ENCODE measurements at places on chromosomes 3 and 15.
A peak's percentile ranks its signal among the peaks of the same experiment; 100 is the strongest.

DNA sequence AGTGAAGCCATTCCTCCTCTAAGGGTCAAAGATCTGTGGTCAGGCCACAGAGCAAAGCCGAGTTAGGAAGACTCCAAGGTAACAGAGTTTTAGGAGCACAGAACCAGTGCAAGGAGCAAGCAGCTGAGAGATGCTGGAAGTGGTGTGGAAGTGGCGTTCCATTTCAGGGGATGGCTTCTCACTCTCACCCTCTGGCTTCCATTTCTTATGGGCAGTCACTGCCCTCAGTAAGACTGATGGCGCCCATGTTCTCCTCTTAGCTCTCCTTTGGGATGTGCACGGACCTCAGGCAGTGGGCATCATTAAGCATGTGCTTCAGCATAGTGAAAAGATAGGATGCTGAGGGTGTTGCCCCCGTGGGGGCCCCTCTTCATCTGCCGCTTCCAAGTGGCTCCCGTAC, 90.3 kb downstream of the ASB7 start:
- DNase-seq, result no peak

- no peak for DNase-seq
Measured at GRCh38 chr3:111227216-111227615, 155.6 kb downstream of the NECTIN3 start.

- no peak for DNase-seq
Measured at GRCh38 chr3:130516645-130517512, at the start of gene COL6A6. Gene COL6A6 (plus strand): TSS chr3:130517177. CDS start chr3:130560365, 43,188 bp downstream.

DNA sequence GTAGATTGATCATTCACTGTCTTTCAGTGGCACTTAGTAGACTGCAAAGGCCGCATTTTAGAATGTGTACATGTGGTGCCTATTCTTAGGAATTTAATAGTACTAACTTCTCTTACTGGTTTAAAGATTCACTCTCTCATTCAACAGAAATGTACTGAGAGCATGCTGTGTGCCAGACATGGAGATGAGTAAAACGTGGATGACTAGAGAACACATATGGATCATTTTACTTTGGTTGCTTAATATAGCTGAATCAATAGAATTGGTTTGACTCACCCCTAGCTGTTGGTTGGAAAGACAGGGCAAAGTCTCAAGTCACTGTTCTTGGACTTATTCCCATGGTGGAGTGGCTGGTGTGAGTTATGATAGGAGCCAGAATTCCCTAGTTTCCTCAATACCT, 109.1 kb upstream of the TNFAIP8L3 start:
- no peak for DNase-seq

DNA sequence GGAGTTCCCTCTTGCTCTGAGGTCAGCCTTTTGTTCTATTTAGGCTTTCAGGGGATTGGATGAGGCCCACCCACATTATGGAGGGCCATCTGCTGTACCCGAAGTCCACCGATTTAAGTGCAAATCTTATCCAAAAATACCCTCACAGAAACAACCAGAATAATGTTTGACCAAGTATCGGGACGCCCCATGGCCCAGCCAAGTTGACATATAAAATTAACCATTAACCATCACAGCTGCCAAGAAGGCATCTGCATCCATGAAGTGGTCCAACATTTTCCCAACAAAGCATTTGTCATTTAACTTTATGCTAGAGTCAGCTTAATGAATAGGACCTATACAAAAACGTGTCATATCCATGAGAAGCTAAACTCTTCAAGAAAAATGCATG, 46.2 kb upstream of the TBC1D23 start:
- no peak for DNase-seq

GRCh38 chr15:60649845-60650548, 171.1 kb upstream of the ICE2 start:
- no peak for DNase-seq

- DNase-seq, result no peak
Measured at GRCh38 chr3:131998027-131998426, 36.8 kb downstream of the CPNE4 start.

DNA sequence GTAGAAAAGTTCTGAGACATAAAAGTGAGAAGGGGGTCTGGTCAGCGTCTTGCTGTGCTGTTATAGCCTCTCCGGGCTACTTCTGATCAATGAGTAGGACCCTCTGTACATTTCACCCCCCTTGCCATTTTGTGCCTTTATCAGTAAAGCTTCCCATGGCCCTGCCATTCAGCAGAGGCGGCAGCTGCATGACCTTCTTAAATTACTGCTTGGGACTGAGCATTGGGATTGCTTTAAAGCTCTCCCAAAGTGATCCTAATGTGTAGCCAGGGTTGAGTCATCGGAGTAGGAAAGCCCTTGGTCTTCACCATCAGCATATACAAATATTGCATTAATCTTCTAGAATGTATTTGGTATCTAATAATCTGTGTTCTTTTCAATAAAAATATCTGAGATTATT, 70.2 kb downstream of the FMN1 start:
- no peak for DNase-seq

- no peak for DNase-seq
Measured at GRCh38 chr15:76204109-76204845, 107.0 kb downstream of the ETFA start.

DNA sequence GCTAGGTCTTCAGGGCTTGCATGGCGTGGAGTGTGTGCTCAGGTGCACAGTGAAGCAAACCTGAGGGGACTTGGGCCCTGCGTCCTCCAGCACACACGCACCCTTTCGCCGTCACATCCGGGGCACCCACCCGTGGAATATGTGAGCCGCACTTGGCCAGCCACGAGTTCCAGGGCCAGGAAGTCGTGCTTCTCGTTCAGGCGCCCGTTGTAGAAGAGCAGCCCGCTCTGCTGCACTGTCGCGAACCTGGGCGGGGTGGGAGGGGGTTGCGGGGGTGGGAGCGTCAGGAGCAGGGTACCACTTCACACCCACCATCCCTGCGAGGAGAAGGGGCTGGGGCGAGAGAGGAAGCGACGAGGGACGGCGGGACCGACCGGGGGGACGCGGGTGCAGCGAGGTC, 7.1 kb downstream of the CELSR3 start:
- DNase-seq, result peak; percentile 36

- peak; percentile 27 for DNase-seq
Measured at GRCh38 chr15:89647191-89647851, 7.9 kb downstream of the KIF7 start.

All from effector memory CD4-positive, alpha-beta T cell (primary cell).